A375 (cell line): ENCODE measurements at places on chromosomes 12 and 14. TPM values are rescaled to one million over a fixed set of nuclear protein-coding genes. Genes with fewer than 3 reads are reported as not detected.

Gene SLC41A2
- total RNA-seq, result 4.7 and 7.7 TPM in 2 replicates

Gene ZNF385A
- total RNA-seq, result 7.3 and 8.1 TPM in 2 replicates

Gene LTB4R2
- 11.0 and 14.6 TPM in 2 replicates for total RNA-seq

Gene BTG1
- total RNA-seq, result 23.3 and 24.2 TPM in 2 replicates

Gene INSM2
- total RNA-seq, result not detected in 2 replicates

Gene DPY19L2
- total RNA-seq, result 1.3 and 1.8 TPM in 2 replicates

Gene KRT5
- total RNA-seq, result not detected in 2 replicates

Gene GARIN6
- total RNA-seq, result not detected in 2 replicates

Gene ATL1
- total RNA-seq, result 0.30 and 0.61 TPM in 2 replicates

Gene PRKD1
- 3.1 and 4.9 TPM in 2 replicates for total RNA-seq

Gene RAN
- 1,131 and 1,343 TPM in 2 replicates for total RNA-seq
